ENCODE measurements at places on chromosomes 7 and 10. TPM values are rescaled to one million over a fixed set of nuclear protein-coding genes. Genes with fewer than 3 reads are reported as not detected.

DNA sequence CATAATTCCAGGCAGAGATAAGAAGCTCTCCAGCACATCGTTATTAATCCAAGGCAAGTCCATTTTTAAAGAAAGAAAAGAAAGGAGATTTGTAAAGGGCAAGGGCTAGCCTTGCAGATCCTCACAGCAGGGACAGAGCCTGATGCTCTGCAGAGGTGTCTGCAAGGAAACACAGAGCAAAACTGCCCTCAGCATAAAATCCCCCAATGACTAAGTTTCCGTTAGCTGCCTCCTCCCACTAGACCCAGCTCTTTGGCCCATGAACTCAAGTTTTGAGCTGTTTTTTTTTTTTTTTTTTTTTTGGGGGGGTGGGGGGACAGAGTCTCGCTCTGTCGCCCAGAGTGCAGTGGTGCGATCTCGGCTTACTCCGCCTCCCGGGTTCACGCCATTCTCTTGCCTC lies 300.7 kb downstream of the MTERF1 start:
- no peaks in the 10 kb centered on the region for H3K27me3 ChIP-seq
- no peaks in the 10 kb centered on the region for H3K36me3 ChIP-seq
- H3K27ac ChIP-seq, result no peak overlapping the region
- DNase-seq, result no peak
- no peaks in the 10 kb centered on the region for H3K4me1 ChIP-seq
- no peak overlapping the region for H3K4me3 ChIP-seq

DNA sequence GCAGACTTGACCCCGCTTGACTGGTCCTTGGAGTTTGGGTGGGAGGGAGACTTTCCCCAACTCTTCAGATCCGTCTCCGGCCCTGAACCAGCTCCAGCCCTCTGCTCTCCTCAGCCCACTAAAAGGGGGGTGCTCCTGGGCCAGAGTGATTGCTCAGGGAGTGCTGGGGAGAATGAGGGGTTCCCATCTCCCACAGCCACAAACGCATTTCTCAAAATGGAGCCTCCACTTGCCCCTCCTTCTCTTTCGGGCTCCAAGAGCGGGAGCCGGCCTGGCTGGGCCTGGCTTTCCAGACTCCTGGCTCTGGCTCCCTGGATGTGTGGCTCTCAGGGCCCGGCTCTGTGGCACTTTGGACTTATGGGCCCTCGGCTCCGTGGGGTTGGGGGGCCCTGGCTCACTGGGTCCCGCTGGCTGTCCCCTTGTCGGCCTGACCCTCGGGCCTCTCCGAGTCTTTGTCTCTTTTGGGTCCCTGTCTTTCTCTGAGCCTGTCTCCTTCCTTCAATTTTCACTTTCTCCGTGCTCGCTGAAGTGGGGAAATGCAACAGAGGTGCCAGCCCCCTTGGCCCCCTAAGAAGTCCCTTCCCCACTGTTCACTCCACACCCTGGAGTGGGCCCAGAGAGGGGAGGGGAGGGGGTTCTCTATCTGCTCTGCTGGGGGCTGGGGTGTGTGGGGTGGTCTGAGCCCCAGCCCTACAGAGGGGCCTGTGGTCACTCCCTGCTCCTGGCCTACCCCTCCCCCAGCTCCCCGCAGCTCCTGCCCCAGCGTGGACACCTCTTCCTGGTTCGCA lies 713 bp downstream of the LZTS2 start:
- peak overlapping the region; percentile 86 for H3K4me3 ChIP-seq
- H3K27me3 ChIP-seq, result no peaks in the 10 kb centered on the region

DNA sequence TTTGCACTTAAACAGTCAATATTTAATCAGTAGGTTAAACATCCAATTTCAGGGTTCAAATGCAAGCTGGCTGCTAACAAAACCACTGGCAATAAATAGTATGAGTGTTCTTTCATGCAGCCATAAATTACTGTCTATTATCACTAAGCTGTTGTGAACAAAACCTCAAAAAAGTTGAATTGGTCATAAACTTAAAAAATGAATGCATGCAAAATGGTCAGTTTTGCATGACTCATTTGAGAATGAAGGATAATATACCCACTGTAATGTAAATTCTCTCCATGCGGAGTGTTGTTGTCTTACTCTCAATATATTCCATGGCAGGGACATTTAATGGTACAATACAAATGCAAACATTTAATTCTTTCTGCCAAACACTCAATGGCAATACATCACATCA lies 226.4 kb downstream of the MAGI2 start:
- H3K36me3 ChIP-seq, result no peaks in the 10 kb centered on the region
- H3K4me3 ChIP-seq, result no peak overlapping the region
- DNase-seq, result no peak
- peaks cover 5% of the 10 kb centered on the region for H3K4me1 ChIP-seq

DNA sequence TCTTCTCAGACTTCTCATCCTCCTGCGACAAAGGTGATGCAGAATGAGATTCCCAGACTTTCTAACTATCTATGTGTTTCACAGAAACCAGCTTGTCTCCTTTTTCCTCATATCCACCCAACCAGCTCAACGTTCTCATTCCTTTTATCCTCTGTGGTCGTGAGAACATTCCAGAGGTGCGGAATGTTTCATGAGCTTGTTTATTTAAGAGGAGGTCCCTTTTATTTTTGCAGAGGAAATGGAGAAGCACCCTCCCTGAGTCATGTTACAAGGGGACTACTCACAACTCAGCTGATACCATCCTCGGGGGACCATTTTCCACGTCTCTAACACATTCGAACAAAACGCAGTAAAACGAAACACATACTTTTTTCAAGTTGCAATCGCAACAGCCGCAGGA lies 93.2 kb downstream of the ZRANB1 start:
- H3K27me3 ChIP-seq, result no peaks in the 10 kb centered on the region
- H3K4me1 ChIP-seq, result peaks cover 59% of the 10 kb centered on the region
- no peak overlapping the region for H3K27ac ChIP-seq
- H3K4me3 ChIP-seq, result no peak overlapping the region
- no peak for DNase-seq
- H3K36me3 ChIP-seq, result no peaks in the 10 kb centered on the region

GRCh38 chr10:44009891-44010632 lies 361.4 kb upstream of the ZNF32 start:
- H3K27ac ChIP-seq, result no peak overlapping the region
- no peak for DNase-seq
- no peaks in the 10 kb centered on the region for H3K27me3 ChIP-seq
- no peaks in the 10 kb centered on the region for H3K36me3 ChIP-seq
- no peaks in the 10 kb centered on the region for H3K4me1 ChIP-seq
- no peak overlapping the region for H3K4me3 ChIP-seq

- peaks cover 8% of the 10 kb centered on the region for H3K4me1 ChIP-seq
- no peaks in the 10 kb centered on the region for H3K27me3 ChIP-seq
- no peak overlapping the region for H3K4me3 ChIP-seq
- peak; percentile 46 for DNase-seq
- H3K27ac ChIP-seq, result peak overlapping the region; percentile 78
- no peaks in the 10 kb centered on the region for H3K36me3 ChIP-seq
These were observed 35.9 kb downstream of the ACSM6 start for GRCh38 chr10:95229724-95230627.

CREB5 gene
- total RNA-seq, result 0.98 TPM

GRCh38 chr7:92489634-92490033 lies 11.9 kb upstream of the ERVW-1 start:
- no peaks in the 10 kb centered on the region for H3K27me3 ChIP-seq
- H3K27ac ChIP-seq, result no peak overlapping the region
- peaks cover 4% of the 10 kb centered on the region for H3K4me1 ChIP-seq

TDRD1 gene
- 0.22 TPM for total RNA-seq
